Urinary bladder (tissue), 4 donors: ENCODE measurements at places on chromosomes 13 and 19. TPM values are rescaled to one million over a fixed set of nuclear protein-coding genes. Genes with fewer than 3 reads are reported as not detected.

The CAMSAP3 gene
- polyA plus RNA-seq: 2.0 TPM

The PROZ gene
- not detected for polyA plus RNA-seq

The CCDC169 gene
- 3.1 TPM for polyA plus RNA-seq

The RFPL4A gene
- not detected for polyA plus RNA-seq

The FFAR3 gene
- 0.68 TPM for polyA plus RNA-seq

The VSIG10L gene
- 3.7 TPM for polyA plus RNA-seq

The NBEA gene
- polyA plus RNA-seq: 16.9 TPM

The SHISA7 gene
- polyA plus RNA-seq: 0.05 TPM

The ZNF878 gene
- polyA plus RNA-seq: 0.08 TPM

The ADM5 gene
- polyA plus RNA-seq: 6.3 TPM

The ZNF534 gene
- 0.35 TPM for polyA plus RNA-seq
